Activated CD8-positive, alpha-beta T cell treated with anti-CD3 and anti-CD28 coated beads for 36 hours (primary cell): ENCODE measurements at places on chromosomes 4 and X. TPM values are rescaled to one million over a fixed set of nuclear protein-coding genes. Genes with fewer than 3 reads are reported as not detected.

GRCh38 chr4:77593101-77593500 is 12.5 kb upstream of the CXCL13 start:
- no peak for DNase-seq
- H3K27me3 ChIP-seq, result peaks cover 10% of the 10 kb centered on the region
- peaks cover 54% of the 10 kb centered on the region for H3K4me1 ChIP-seq
- H3K4me3 ChIP-seq, result no peak overlapping the region

DNA sequence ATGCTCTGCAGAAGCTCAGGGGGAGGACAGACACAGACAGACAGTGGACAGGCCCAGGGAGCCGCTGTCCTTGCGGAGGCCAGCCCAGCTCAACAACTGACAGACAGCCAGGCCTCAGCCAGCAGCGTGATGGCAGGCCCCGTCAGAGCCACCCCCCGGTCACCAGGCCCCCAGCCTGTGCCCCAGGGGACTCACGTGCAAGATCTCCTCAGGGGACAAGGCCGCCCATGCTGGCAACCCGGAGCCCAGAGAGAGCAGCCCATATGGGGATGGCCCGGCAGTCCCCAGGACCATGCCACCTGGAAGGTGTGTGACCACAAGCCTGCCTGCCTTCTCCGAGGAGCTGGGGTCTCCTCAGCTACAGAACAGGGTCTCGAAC is 28.0 kb upstream of the MXD4 start:
- peaks cover 33% of the 10 kb centered on the region for H3K4me1 ChIP-seq
- no peaks in the 10 kb centered on the region for H3K36me3 ChIP-seq
- no peak overlapping the region for H3K4me3 ChIP-seq
- no peak overlapping the region for H3K27ac ChIP-seq
- DNase-seq, result no peak
- no peaks in the 10 kb centered on the region for H3K27me3 ChIP-seq

DNA sequence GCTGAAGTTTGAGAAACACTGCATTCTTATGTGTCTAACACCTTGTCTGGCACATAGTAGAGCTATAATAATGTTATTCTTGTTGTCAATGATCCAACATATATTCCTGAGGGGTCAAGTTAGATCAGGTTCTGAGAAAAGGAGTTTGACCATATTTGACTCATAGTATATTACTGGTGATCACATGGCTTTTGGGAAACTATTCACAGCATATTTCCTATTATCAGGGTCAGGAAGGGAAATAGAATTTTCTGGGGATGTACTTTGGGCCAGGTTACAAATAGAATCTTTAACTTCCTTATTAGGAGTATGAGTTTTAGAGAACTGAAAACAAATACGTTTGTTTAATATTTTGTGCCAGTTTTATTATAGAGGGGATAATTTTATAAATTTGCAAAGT is 11.6 kb downstream of the IL15 start:
- no peak overlapping the region for H3K4me3 ChIP-seq
- H3K27ac ChIP-seq, result no peak overlapping the region
- H3K36me3 ChIP-seq, result no peaks in the 10 kb centered on the region
- H3K27me3 ChIP-seq, result no peaks in the 10 kb centered on the region
- DNase-seq, result no peak
- H3K4me1 ChIP-seq, result no peaks in the 10 kb centered on the region

GRCh38 chr4:169142391-169142790 is 128.4 kb downstream of the SH3RF1 start:
- H3K36me3 ChIP-seq, result no peaks in the 10 kb centered on the region
- H3K27ac ChIP-seq, result no peak overlapping the region
- H3K4me1 ChIP-seq, result no peaks in the 10 kb centered on the region
- DNase-seq, result no peak

- H3K4me3 ChIP-seq, result no peak overlapping the region
- no peaks in the 10 kb centered on the region for H3K36me3 ChIP-seq
- no peak for DNase-seq
- H3K27me3 ChIP-seq, result no peaks in the 10 kb centered on the region
These were observed 121.3 kb downstream of the PRDM5 start for GRCh38 chr4:120801137-120801758.

DNA sequence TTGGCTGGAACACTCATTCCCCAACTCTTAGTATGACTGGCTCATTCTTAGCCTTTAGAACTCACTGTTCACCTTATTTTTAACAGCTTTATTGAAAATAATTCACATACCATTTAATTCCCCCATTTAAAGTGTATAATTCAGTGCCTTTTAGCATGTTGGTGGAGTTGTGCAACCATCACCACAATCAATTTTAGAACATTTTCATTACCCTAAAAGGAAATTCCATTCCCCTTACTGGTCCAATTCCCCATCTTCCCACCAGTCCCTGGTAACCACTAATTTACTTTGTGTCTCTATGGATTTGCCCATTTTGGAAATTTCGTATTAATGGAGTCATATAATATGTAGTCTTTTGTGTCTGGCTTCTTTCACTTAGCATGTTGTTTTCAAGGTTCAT is 19.7 kb downstream of the NHSL2 start:
- H3K36me3 ChIP-seq, result no peaks in the 10 kb centered on the region
- no peak for DNase-seq
- H3K27ac ChIP-seq, result no peak overlapping the region
- H3K4me1 ChIP-seq, result no peaks in the 10 kb centered on the region
- H3K4me3 ChIP-seq, result no peak overlapping the region
- H3K27me3 ChIP-seq, result peaks cover 4% of the 10 kb centered on the region

DNA sequence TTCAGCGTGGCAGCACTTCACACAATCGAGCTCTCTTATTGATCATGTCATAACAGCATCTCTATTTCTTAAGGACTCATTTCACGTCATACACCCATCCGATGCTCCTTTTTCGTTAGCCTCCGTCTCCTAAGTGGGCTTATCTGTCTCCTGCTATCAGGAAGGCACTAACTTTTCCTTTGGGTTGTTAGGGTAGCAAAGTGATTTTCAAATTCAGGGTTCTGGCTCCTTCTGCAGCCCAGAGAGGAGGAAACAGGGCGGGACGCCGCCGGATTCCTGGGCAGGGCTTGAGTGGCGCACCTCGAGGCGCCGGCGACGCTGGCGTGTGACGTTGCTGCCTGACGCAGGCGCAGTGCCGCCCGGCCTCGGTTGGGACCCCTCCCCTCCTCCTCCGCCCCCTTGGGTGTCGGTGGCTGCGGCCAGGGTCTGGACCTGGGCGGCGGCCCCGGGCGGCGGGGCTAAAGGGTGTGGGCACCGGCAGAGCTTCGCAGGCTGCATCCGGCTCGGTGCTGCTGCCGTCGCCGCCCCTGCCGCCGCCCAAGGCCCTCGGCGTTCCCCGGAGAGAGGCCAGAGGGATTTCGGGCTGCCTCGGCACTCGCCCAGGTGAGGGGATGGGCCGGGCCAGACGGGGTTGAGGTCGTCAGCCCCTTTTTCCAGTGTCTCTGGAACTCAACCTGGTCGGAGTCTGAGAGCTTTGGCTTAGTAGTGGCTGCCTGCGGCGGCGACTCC is at the start of gene BLTP1:
BLTP1 (plus strand) TSS at position 350 of the 729 bp plus-strand sequence. CDS start 18,317 bp downstream, outside the sequence.
- peak within 1 kb of the TSS; percentile 95 for H3K27ac ChIP-seq
- peak within 1 kb of the TSS; percentile 81 for H3K4me3 ChIP-seq
- peak; percentile 87 for DNase-seq
- H3K4me1 ChIP-seq, result peaks cover 55% of the 10 kb centered on the region

- no peak overlapping the region for H3K27ac ChIP-seq
- H3K4me1 ChIP-seq, result no peaks in the 10 kb centered on the region
- no peaks in the 10 kb centered on the region for H3K36me3 ChIP-seq
- no peaks in the 10 kb centered on the region for H3K27me3 ChIP-seq
These were observed 931.6 kb downstream of the RAPGEF2 start for GRCh38 chr4:160034501-160034900.

GRCh38 chr4:12973522-12973921 is 510.6 kb downstream of the RAB28 start:
- H3K4me3 ChIP-seq, result no peak overlapping the region
- no peaks in the 10 kb centered on the region for H3K4me1 ChIP-seq
- DNase-seq, result no peak

GRCh38 chrX:10620121-10620699 is at the start of gene MID1:
Gene MID1, minus strand, starts transcription at chrX:10620585. Its CDS starts 53,038 bp downstream, at chrX:10567547.
- H3K4me3 ChIP-seq, result peak within 1 kb of the TSS; percentile 53
- DNase-seq, result peak; percentile 8
- H3K27ac ChIP-seq, result no peak within 1 kb of the TSS

DNA sequence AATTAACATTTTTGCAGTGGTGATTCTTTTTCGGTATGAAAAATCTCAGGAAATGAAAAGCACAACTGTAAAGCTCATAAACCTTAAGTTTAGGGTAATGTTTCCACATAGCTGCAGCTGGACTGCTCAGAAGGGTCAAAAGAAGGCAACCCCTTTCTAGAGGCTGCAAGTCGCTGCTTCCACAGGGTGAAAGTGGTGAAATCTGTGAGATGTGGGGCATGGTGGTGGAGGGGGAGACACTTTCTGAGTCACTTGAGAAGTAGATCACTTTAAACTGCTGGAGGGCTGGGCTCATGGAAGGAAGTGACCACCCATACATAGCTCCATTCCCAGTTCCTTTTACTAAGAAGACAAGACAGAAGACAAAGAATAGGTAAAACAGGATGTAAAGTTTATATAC is 8.7 kb downstream of the SFRP2 start:
- H3K27me3 ChIP-seq, result peaks cover 27% of the 10 kb centered on the region
- no peaks in the 10 kb centered on the region for H3K36me3 ChIP-seq
- no peak overlapping the region for H3K4me3 ChIP-seq
- no peak overlapping the region for H3K27ac ChIP-seq
- no peak for DNase-seq

The GAGE12H gene
- total RNA-seq, result not detected

The ARSJ gene
- total RNA-seq, result not detected

The GLUD2 gene
- total RNA-seq, result 0.81 TPM

The XAGE5 gene
- total RNA-seq, result not detected

The PPEF1 gene
- not detected for total RNA-seq

The SRPX gene
- not detected for total RNA-seq

The PPP4R3C gene
- total RNA-seq, result not detected

The PCDH7 gene
- total RNA-seq, result not detected

The ARHGEF38 gene
- not detected for total RNA-seq
